ENCODE measurements at places on chromosomes 6 and 20.

DNA sequence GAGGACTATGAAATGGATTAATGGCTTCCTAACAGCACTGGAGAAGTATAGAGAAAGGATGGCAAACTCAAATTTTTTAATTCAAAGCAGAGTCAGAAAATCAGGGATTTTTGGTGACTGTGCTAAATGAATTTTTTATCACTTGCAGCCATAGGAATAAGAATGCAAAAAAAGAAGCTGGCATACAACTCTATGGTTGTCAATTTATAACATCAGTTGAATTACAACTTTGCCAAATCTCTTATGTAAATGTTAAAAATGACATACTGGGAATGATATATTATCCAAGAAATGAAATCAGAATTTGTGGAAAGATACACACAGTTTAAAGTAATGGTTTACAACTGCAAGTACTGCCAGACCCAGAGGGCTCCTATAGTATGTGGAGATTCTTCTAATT, 106.5 kb downstream of the HTR1B start:
- DNase-seq, result no peak

DNA sequence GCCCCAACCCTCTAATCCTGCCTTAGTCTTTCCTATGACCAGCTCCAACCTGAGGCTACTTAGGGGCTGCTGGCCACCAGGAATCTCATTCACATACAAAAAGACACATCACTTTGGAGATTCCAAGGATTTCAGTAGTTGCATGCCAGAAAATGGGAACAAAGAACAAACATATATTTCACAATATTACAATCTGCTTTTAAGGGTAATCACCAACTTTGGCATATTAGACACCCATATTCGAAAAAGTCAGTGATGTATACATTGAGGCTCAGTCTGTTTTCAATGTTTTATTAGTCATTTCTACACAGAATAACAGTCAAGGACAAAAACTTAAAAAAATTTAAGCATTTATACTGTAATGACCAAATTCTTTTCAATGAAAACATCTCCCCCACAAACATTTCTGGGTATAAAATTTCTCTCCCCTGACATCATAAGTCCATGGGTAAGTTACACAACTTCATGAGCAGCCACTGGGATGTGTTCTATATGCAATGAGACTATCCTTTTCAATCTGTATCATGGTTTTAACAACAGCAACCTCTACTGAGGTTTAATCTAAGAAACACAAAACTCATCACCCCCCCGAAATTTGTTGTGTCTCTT, 103.5 kb downstream of the MAP7 start:
- no peak for DNase-seq

GRCh38 chr20:46351357-46352058, 43.2 kb upstream of the CDH22 start:
- DNase-seq, result no peak

DNA sequence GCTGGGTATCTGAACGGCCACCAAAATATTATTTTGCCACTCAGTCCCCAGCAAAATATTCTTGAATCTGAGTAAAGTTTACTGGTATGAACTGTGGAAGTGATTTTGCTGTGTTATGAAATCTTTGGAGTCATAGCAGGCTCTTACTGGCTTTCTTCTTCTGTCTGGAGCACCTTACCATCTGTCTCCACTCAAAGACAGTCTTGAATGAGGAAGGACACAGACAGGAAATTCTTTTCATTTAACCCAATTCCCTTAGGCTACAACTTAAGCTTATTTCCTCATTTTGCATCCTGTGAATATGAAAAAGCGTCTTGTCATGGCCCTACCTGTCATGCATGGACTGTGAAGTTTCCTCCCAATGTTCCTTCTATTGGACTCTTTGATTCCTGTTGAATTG, 24.7 kb downstream of the FNDC1 start:
- DNase-seq, result no peak

Data from hippocampal formation (tissue), 2 donors.